Islet precursor cell (in vitro differentiated cells): ENCODE measurements at places on chromosomes 2 and 18.

DNA sequence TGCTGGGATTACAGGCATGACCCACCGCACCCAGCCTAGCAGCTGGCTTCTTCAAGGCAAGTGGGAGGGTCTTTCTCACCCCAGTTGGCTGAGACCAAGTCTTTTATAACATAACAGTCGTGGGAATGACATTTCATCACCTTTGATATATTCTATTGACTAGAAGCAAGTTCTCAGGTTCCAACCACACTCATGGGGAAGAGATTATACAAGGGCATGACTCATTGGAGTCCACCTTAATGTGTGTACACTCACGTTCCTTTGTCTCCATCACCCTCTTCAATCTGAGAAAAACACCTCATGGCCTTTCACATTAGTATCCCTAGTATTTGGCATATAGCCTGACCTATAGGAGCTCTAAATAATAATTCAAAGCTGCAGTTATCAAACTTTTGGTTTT lies 2.8 kb upstream of the BBS5 start:
- DNase-seq: no peak

GRCh38 chr2:98893911-98894321 lies 42.1 kb downstream of the CRACDL start:
- peak; percentile 33 for DNase-seq

- DNase-seq: no peak
Observed at GRCh38 chr2:424306-425171, 136.6 kb upstream of the ALKAL2 start.

DNA sequence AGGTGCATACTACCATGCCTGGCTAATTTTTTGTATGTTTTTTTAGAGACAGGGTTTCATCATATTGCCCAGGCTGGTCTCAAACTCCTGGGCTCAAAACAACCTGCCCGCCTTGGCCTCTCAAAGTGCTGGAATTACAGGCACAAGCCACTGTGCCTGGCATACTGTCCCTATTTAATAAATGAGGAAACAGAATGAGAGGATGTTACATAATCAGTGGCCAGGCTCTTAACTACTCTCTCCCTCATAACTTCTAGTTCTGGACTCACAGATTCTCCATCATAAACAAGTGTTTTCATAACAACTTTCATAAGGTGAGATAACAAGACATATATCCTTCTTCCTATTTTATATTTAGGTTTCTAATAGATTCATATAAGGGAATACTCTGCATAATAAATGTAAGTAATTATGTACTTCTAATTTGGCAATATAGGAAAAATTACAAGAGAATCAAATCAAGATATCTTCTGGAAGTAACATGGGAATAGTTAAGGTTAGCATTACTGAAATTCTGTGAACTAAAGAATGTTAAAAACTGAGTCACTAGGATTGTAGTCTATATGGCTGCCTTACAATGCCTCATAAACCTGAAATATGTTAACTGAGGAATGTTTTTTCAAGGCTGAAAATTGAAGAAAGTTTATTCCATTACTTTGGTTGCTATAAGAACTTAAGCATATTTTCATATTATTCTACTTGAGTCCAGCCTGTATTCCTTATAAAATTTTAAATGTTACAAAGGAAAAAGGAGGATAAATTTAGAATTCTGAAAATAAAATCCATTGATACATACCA lies 71.3 kb downstream of the SLC25A12 start:
- no peak for DNase-seq

GRCh38 chr2:222750533-222750932 lies 79.1 kb downstream of the MOGAT1 start:
- no peak for DNase-seq

GRCh38 chr2:223720367-223720766 lies 117.0 kb downstream of the AP1S3 start:
- no peak for DNase-seq

- DNase-seq: no peak
Observed at GRCh38 chr2:214138779-214139178, 272.1 kb upstream of the VWC2L start.

- no peak for DNase-seq
Observed at GRCh38 chr2:54644236-54644635, 79.2 kb upstream of the EML6 start.

- no peak for DNase-seq
Observed at GRCh38 chr2:73910873-73911547, 15.7 kb upstream of the DGUOK start.

DNA sequence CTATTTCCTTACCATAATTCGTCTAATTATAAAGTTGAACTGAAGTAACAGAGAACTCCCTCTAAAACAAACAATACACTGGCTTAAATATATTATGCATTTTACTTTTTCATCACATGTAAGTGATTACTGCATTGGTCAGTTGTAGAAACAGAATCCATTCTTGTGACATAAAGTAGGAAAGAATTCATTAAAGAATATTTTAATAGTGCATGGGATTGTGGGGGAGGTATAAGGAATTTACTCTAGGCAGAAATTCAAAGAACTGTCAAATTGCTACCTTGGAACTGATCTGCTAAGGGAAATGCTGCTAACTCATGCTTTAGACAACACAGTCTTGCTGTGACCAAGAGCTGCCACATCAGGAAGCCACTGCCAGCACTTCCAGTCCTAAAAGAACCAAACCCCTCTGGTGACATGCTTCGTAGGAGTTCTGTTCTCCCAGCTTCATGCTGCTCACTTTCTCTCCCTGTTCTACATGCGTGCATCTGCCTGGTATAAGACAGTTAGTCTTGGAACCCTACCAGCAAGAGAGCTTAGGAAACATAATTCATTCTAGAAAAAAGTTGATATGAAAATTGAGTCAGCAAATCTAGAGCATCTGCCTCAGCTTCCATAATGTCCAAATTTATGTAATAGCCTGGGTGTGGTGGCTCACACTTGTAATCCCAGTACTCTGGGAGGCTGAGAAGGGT lies 1137.6 kb upstream of the NXPH2 start:
- DNase-seq: no peak

DNA sequence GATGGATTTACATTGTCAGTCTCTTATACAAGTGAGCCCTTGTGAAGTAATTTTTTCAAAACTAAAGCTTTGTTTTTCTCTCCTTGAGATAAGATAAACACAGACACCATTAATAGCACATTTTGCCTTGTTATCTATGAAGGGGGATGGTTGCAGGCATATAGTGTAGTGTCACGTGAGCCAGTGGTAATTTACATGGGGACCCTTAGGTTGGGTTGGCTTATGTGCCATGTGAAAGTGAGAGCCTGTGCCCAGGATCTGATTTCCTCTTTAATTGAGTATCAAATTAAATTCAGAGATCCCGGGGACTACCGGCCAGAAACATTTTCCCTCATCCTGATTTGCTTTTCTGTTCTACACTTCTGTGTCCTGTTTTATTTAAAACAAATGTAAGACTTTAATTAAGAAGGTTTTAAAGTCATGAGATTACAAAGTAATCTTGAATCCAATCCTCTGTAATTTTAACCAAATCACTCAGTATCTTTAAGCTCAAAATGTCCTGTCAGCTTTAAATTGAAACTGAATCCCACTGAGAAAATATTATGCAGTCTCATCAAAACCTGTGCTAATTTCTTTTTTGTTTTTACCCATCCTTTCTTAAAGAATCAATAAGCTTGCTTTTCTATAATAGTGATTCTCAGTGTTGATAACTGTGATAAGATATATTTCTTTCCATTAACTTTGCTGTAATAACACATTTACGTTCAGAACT lies 63.8 kb downstream of the PTPRM start:
- no peak for DNase-seq

- no peak for DNase-seq
Observed at GRCh38 chr2:151718247-151718646, 16.0 kb downstream of the NEB start.

GRCh38 chr2:229407170-229407569 lies 136.1 kb upstream of the PID1 start:
- DNase-seq: peak; percentile 85

- no peak for DNase-seq
Observed at GRCh38 chr18:6878556-6879297, 149.2 kb downstream of the ARHGAP28 start.

GRCh38 chr2:105494683-105495425 lies 96.0 kb upstream of the FHL2 start:
- no peak for DNase-seq

GRCh38 chr2:11832531-11832930 lies 86.1 kb downstream of the LPIN1 start:
- no peak for DNase-seq

DNA sequence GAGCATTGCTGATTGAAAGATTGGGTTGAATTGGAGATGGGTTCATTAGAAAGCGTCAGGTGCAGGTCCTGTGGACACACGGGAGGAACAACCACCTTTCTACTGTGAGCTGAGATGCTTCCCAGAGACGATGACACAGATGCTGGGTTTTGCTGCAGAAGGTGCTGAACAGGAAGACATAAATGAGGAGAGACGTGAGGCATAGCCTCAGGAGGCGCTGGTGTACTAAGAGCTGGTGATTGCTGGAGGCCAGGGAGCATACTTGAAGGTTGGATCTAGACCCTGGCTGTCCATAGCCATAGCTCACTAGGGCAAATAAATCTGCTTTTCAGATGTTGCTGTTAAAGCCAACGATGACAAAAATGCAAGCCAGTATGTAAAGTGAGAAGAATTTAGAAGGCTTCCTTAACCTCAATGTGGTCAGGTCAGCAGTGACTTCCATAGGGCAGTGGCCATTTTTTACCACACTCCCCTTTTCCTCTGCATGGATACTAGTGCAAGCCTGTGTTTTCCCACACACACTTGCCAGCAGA lies 153.7 kb downstream of the SOX11 start:
- DNase-seq: peak; percentile 58

DNA sequence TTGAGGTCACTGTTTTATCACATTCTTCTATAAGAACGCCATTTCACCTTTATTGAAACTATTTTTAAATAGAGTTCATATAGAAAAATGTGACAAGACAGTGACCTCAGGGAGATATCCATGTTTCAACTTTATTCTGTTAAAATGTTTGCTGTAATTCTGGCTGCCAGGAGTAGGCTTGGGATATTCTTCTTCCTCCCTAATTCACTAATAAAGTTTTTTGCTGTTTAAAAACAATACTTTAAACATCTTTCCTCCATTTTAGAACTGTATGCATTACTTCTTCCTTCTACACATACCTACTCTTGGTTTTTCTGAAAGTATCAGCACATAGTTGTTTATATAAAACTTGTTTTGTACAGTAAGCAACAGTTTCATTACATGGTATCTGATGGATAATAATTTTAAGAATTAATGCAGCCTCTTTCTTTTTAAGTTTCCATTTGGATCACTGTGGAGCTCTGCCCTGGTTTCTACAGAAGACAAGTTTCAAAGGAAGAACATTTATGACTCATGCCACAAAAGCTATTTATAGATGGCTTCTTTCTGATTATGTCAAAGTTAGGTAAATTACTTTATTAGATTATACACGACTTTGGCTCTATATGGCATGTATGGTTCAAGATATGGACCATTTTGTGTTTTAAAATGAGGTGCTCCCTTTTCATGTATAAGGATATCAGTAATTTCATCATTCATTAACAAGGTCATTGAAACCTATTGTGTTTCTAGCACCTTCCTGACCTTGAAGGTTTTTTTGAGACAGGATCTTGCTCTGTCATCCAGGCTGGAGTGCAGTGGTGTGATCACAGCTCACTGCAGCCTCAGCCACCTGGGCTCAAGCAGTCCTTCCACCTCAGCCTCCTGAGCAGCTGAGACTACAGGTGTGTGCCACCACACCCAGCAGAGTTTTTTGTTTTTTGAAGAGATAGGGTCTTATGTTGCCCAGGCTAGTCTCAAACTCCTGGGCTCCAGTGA lies 7.2 kb downstream of the CPSF3 start:
- DNase-seq: no peak

- no peak for DNase-seq
Observed at GRCh38 chr18:3870914-3871313, 420.9 kb downstream of the TGIF1 start.

DNA sequence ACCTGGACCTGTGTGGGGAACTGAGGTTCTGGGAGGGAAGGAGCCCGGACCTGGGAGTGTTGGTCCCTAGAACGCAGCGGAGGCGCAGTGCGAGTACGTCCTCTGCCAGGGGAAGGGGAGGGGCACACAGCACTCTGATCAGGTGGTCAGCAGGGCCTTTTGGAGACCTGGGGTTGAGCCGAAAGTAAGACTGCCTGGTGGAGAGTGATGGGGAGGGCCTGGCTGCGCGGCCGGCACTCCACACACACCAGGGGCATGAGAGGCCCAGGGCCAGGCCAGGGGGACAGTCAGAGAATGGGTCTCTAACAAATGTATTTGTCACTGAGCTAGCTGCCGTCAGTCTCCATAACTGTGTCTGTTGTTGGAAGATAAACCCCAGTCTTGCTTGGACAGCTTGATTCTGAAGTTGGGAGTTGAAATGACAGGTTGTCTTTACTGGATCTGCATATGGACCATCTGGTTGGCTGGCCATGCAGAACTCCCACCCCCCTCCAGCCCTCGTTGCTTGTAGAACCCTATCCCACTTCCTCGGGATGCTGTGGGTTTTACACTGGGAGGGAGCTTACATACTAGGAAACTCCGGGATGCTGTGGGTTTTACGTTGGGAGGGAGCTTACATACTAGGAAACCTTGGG lies 75.4 kb upstream of the NFATC1 start:
- peak; percentile 37 for DNase-seq

- DNase-seq: peak; percentile 88
Observed at GRCh38 chr2:97806738-97807618, 93.6 kb downstream of the ZAP70 start.

DNA sequence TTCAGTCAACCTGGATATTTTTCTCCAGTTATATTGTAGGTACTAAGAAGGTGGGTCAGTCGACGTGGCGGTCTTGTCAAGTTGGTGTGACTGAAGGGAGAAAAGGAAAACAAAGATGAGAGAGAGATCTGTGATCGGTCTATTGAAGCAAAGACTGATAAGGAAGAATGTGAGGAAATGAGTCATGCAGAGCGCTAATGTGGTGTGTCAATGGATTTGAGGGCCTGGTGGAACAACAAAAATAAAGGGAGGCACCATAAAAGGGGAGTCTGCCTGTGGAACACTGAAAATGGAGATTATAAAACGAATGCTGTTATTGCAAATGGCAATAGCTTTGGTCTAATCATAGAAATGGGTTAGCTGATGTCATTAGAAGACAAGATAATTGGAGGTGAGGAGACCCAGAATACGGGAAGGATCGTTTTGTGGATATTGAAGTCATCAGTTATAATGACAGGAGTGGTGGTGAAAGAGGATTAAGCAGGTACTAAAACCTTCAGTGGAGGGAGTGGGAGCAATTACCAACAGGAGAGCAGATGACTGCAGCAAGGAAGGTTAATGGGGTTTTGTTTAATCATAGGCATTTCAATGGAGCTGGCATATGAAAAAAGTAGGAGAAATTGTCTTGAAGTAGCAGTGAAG lies 599.1 kb upstream of the FSHR start:
- peak; percentile 71 for DNase-seq
